ENCODE measurements at places on chromosomes 3 and 15.

DNA sequence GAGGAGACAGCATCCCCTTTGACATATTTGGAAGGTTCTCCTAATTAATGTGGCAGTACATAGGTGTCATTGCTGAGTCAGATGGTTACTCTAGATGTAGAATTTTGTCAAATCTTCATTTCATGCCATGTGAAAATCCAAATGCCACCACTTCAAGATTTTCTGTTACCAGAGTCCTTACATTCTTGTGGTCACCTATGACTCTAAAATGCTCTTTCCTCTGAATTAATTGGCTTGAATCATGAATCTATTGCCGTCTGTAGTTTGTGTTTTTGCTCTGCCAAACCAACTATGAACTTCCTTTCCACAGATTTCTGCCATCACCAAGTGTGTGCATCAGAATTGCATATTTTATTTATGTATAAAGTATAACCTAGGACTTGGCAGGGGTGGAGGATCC lies 269.4 kb upstream of the ZPLD1 start:
- no peak for DNase-seq

DNA sequence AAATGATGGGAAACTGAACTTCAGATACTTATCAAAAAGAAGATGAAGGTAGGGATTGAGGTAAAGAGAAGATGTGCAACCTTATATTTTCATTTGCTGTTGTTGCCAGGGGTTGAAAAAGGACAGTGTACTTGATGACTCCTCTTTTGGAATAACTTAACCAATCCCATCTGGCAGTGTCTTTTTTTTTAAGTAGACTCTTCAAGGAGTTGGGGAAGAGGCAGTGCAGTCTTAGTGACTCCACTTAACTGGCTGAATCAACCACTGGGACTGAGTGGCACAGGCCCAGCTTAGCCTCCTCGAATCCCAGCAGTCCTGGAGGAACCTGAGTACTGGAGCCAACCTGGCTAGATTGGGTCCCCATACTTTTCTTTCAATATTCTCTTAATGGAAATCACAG lies 27.3 kb upstream of the FILIP1L start:
- DNase-seq = no peak

DNA sequence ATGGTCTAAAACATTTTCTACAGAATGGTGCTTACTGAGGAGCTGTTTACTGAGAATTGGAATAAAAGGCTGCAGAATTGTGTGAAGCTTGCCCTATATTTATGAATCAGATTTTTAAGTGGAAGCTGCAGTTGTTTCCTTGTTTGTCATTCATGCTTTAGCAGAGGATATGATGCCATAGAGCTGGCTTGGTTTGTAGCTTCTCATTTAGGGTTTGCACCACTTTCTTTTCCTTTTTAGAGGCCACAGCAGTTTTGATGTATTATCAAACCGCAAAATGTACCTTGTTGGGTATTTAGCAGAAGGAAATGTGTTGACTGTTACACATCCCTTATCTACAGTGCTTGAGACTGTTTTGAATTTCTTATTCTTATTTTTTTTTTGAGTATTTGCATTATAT lies 66.2 kb downstream of the RASA2 start:
- no peak for DNase-seq

- no peak for DNase-seq
Observed at GRCh38 chr15:40591389-40591788, 2.7 kb upstream of the KNL1 start.

- DNase-seq = no peak
Observed at GRCh38 chr3:186901135-186901734, 29.1 kb upstream of the ST6GAL1 start.

- no peak for DNase-seq
Observed at GRCh38 chr15:70876011-70876410, 16.2 kb downstream of the THAP10 start.
